Activated gamma-delta T cell treated with anti-CD3 and anti-CD28 coated beads, Interleukin-2, amount 50 U/mL, for 16 hours (primary cell): ENCODE measurements at places on chromosomes 6 and 20.

DNA sequence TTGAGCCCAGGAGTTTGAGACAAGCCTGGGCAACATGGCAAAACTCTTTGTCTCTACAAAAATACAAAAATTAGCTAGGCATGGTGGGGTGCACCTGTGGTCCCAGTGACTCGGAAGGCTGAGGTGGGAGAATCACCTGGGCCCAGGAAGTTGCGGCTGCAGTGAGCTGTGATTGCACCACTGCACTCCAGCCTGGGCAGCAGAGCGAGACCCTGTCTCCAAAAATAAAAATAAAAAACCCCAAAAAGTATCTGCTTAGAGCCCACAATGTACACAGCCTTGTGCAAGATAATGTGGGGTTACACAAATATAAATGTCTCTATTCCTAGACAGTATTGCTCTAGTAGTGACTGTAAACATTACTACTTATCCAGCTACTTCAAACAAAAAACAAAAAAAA is 5.9 kb downstream of the ESF1 start:
- DNase-seq, result no peak

DNA sequence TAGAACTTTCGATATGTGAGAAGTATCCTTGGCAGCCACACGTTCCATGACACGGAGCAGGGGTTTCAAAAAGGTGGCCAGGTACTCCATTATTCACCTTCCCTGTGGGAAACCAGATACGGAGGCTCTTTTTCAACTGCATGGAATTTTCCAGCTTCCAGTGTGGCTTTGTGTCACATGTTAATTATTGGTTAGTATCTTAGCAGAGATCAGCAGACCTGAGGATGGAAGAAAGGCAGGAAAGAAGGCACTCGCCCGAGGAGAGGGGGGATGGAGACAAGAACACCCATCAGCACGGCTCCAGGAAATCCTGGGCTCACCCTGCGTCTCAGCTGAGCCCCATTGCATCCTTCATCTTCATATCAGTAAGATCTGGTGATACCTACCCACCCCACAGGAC is 115.5 kb downstream of the PXDC1 start:
- DNase-seq, result no peak

DNA sequence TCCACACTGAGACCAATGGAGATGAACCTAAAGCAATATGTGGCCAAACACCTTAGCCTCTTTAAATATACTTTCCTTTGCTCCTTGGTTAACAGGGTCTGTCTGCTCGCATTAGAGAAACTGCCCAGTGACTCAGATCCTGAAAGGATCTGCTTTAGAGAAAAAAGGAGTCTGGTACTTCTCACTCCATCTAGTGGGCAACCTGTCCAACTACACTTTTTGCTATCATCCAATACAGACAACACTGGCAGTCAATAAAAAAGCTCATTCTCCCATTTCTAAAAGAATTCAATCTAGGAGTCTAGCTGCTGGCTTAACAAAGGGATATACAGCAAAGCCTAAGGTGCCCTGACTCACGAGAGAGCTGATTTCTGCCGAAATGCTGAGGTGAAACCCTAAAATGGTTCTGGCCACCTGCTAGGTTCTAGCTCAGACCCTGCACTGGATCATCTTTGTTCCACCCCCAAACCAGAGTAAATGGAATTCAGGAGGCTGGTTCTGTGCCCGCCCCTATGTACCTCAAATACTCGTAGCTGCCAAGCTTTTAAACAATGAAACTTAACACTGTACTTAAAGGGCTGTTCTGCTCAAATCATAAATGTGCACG is 11.5 kb downstream of the GNL1 start:
- DNase-seq, result no peak

- no peak for DNase-seq
Observed at GRCh38 chr6:169320013-169320412, 66.4 kb upstream of the THBS2 start.

- DNase-seq, result no peak
Observed at GRCh38 chr20:53706466-53707370, 113.1 kb upstream of the ZNF217 start.

- DNase-seq, result no peak
Observed at GRCh38 chr6:130848945-130849344, 21.7 kb downstream of the SMLR1 start.

DNA sequence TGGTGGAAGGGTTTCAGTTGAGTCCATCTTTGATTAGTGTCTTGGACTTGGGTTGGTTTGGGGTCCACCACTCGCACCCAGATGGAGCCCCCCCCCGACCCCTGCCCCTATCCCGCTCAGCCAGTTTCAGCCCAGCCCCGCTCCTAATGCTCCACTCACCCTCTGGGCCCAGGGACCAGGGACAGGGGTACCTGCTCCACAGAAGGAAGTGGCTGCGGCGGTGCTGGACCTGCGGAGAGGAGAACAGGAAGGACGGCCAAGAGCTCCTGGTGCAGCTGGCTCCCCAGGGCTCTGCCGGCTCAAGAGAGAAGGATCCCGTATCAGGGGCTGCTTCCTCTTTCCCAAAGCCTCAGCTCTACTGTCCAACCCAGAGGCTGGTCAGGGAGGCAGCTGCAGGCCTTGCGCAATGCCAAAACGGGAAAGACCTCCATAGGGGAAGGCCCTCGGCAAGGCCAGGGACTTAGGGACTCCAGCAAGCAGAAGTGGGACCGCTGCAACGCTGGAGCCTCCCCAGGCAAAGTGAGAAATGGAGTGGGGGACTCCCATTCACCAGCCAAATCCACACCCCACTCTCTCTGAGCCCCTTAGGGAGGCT is at the start of gene SIGLEC1:
TSS of gene SIGLEC1 (minus strand) at position 322 of the 595 bp plus-strand sequence. CDS start 5,472 bp downstream, outside the sequence.
- DNase-seq, result no peak
